Mesenteric fat pad (tissue), 1 donor: ENCODE measurements at places on chromosomes 16 and 17. TPM values are rescaled to one million over a fixed set of nuclear protein-coding genes. Genes with fewer than 3 reads are reported as not detected.

DNA sequence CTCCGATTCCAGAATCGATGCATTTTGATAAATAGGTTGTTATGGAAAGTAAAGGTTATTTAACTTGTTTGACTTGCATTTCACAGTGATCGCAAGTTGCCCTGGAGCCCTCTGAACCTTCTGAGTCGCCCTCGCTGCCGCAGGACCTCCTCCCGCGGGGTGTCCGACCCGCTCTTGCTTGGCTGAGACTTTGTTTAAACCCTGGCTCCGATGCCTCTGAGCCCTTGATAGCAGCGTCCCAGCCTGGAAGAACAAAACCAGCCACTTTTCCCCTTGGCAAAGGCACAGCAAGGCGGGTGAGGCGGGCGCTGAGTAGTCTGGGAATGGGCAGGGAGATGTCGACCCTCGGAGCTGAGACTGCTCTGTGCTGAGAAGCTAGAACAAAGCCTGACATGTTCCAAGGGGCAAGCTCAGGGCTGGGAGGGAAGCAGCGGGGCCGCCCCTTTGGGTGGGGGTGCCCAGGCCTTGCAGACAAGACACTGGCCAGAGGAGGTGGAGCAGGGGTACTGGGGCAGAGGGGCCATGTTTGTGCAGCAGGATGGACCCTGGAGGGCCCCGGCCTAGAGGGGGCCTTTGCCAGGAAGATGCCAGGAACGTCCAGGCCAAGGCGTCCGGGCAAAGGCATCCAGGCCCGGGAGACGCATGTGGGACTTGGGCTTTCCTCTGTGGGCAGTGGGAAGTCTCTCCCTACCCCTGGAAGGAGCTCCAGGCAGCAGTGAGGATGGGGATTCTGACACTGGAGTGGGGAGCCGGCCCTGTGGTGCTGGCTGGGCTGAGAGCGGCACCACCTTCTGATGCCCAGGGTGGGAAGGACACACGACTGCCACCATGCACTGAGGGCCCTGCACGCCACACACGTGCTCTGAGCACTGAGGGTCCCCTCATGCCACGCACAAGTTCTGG, 30.3 kb upstream of the CDH15 start:
- no peak for DNase-seq

Gene ZPBP2
- total RNA-seq = not detected

Gene SDK2
- 0.84 TPM for total RNA-seq

Gene SLC22A31
- 0.35 TPM for total RNA-seq

- no peak for DNase-seq
Measured at GRCh38 chr16:10619271-10619849, 39.0 kb upstream of the EMP2 start.

DNA sequence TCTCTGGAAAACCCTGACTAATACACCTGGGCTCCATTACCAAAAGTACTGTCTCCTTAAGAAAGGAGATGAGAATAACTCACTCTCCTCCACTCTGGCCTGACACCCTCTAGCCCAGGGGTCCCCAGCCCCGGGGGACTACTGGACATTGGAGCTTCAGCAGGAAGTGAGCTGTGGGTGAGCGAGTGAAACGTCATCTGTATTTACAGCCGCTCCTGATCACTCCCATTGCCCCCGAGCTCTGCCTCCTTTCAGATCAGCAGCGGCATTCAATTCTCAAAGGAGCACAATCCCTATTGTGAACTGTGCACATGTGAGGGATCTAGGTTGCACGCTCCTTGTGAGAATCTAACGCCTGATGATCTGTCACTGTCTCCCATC, 126.3 kb upstream of the TNRC6C start:
- DNase-seq = no peak

GRCh38 chr17:17979778-17980177, 7.1 kb downstream of the DRC3 start:
- no peak for DNase-seq

DNA sequence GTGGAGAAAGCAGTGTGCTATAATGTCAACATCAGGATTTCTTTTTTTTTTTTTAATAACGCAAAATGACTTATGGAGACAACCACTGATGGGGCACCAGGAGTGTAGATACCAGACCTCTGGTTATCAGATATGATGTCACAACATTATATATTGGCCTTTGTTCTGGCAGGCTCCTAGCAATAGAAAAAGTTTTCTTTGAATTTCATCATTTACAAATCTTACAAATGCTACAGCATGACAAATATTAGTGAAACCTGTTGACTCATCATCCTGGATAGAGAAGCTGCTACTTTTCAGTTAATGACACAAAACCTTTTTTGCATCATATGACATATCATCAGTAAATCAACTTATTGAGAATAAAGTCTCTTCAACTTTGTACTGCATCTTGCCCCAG, 6.1 kb downstream of the THUMPD1 start:
- no peak for DNase-seq

- DNase-seq = peak; percentile 60
Measured at GRCh38 chr16:49928176-49929041, 72.5 kb upstream of the ZNF423 start.

GRCh38 chr16:12837291-12837690, 33.6 kb upstream of the CPPED1 start:
- DNase-seq = no peak

Gene CYB5B
- 62.5 TPM for total RNA-seq

GRCh38 chr16:12348733-12349704, 372.5 kb downstream of the SNX29 start:
- DNase-seq = no peak

DNA sequence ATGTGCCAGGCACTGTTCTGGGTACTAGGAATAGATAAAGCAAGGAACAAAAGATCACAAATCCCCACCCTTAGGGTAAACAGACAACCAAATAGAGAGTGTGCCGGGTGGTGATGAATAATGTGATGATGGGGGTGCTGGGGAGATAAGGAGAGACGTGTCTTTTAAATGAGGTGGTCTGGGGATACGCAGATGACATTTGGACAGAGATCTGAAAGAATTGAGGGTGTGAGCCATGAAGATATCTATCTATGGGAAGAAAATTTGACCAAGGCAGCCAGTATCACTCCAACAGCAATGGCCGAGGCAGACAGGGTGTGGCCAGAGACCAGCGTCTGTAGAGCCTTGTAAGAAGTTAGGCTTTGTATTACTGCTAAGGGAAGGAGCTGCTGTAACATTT, 165.3 kb downstream of the MRTFB start:
- no peak for DNase-seq

GRCh38 chr16:62565706-62566105, 529.5 kb upstream of the CDH8 start:
- DNase-seq = no peak

- DNase-seq = no peak
Measured at GRCh38 chr17:42362245-42362961, 25.8 kb downstream of the STAT3 start.

Gene ARL5C
- not detected for total RNA-seq
